ENCODE measurements at places on chromosomes 1 and 21.

DNA sequence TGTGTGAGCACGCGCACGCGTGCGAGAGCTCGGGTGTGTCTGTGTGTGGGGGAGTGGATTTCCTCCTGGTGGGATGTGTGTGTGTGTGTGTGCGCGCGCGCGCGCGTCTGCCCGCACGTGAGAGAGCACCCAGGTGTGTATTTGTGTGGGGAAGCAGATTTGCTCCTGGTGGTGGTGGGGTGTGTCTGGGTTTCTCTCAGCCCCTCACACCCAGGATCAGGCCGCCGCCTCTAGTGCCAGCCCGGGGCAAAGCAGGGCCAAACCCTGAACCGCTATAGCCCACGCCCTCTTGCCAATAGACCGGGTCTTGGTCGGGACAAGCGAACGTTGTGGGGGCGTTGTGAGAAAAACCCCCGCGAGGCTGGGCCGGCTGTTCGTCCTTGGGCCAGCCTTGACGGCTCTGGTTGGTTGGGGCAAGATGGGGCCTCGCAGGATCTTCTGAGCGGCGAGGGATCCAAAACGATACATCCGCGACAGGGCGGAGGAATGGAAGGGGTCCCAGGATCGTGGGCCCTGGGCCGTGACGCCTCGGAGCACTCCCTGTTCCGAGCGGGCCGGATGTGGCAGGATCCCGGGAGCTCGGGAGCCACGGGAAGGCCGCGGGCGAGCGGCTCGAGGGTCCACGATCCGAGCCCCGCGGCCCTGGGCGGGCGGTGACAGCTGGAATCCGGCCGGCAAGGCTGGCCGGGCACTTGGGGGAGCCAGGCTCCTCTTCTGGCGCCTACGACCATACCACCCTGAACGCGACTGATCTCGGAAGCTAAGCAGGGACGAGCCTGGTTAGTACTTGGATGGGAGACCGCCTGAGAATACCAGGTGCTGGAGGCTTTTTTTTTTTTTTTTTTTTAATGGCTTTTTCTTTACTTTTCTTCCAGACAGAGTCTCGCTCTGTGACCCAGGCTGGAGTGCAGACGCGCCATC, 68.2 kb downstream of the RNF187 start:
- no peak for DNase-seq

GRCh38 chr1:219954736-219955421, 26.5 kb upstream of the SLC30A10 start:
- DNase-seq, result no peak

GRCh38 chr1:171166361-171166760, 18.7 kb upstream of the FMO2 start:
- DNase-seq, result no peak

DNA sequence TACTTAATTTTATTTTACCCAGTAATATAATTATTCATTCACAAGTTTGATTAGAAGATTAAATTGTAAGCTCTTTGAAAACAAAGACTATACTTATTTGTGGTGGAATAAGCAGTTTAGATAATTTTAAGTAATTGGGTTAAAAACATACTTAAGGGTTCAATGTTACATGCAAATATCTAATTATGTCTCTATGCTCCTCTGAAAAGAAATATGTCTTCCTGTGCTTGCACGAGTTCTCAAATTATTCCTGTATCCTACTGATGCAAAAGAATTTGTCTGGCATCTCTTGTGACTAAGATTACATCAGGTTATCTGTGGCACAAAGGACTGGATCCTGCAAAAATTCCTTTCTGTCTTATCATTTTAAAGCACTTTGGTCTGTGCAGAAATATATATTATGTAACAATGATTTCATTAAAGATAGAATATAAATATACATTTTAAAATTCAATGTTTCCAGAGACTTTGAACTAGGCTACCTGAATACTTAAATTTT, 416.7 kb downstream of the COL11A1 start:
- no peak for DNase-seq

Data from ACHN (cell line).